ENCODE measurements at places on chromosomes 11 and 22.

- peak; percentile 78 for DNase-seq
These were observed 5.9 kb downstream of the PHOX2A start for GRCh38 chr11:72238040-72238450.

GRCh38 chr11:131849485-131849884 lies 479.1 kb downstream of the NTM start:
- DNase-seq = no peak

GRCh38 chr11:84212468-84213390 lies 926.6 kb upstream of the CCDC90B start:
- DNase-seq = no peak

DNA sequence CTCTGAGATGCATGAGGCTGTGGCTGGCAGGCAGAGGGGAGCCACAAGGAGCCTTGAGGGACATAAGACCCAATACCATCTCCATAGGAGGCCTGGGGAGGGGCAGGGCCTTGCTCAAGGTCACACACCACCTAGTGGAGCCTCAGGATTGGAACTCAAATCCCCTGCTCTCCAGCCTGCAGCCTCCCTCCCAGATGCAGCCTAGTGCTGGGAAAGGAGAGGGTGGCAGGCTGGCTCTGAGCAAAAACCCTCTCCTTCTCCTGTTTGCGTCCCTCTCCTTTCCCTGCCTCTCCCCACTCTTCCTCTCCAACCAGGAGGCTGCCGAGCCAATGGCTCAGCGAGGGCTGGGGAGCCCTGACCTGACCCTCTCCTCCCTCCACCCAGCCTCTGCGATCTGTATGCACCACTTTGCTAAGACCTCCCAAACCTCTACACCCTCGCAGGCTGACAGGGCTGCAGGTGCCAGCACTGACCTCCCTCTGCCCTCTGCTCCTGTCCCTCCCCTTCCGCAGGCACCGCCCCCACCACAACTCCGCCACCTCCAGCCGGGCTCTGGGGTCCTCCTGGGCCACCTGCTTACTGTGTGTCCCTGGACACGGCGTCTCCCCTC lies 14.7 kb downstream of the IGLL1 start:
- peak; percentile 58 for DNase-seq

DNA sequence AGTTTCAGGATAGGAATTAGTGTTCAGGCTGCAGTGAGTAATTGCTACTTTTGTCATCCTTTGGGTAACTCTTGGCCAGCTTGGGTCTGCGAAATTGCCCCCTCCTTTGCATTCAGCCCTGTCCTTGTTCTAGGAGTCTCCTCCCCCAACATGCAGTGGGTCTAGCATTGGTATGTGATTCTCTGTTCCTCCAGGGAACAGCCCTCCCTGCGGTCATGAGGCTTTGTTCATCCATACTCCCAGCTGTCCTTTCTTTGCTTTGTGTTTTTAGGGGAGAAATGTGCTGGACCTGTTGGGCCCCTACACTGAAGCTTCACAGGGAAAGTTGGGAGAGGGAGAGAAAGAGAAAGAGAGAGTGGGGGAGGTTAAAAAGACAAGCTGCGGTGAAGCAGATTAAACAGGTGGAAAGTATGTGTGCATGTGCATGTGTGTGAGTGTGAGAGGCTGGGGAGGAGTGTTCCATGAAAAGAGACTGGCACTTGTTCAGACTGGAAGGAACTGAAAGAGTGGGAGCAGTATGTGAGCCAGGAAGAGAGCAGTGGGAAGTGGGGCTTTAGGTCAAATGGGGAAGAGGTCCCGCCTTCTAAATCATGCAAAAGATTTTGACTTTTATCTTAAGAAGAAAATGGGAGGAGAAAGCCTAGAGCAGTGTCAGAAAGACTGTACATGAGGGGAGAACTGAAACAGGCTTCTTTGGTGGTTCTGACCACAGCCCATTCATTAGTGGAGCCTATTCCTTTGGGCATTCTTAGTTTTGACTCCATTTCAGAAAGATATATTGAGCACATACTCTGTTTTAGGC lies 17.9 kb upstream of the SESN3 start:
- DNase-seq = no peak

DNA sequence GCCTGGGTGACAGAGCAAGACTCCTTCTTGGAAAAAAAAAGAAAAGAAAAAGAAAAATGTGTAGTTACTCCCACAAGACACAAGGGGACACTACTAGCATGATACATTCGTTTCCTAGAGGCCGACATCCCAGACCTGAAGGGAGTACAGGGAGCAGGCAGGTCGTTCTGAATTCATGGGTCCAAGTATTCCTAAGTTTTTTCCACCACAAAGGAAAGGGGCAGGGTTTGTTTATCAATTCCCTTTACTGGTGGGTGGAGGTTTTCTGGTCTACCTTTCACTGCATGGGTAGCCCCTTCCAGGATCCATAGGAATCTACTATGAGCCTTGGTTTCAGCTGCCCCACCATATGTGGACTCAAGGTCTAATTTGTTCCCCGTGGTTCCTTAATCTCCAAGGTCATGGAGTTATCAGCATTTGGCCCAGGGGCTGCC lies 11.8 kb downstream of the TIGD3 start:
- DNase-seq = no peak

GRCh38 chr11:96794152-96794551 lies 404.3 kb downstream of the JRKL start:
- no peak for DNase-seq

DNA sequence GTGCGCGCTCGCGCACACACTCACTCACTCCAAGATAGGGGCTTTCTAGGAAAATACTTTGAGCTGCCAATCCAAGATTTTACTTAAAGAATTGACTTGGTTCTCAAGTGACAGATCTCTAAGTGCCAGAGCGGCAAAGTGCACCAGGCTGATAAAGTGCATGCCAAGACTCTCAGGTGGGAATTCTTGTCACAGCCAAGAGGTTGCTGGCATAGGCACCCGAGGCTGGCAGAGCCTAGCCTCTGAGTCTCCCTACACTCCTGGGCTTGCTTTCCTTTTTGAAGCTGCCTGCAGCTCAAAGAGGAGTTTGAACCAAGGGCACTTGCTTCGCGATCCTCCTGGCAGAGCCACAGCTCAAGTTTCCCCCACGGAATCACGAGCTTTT lies 2.5 kb upstream of the ADM start:
- no peak for DNase-seq

DNA sequence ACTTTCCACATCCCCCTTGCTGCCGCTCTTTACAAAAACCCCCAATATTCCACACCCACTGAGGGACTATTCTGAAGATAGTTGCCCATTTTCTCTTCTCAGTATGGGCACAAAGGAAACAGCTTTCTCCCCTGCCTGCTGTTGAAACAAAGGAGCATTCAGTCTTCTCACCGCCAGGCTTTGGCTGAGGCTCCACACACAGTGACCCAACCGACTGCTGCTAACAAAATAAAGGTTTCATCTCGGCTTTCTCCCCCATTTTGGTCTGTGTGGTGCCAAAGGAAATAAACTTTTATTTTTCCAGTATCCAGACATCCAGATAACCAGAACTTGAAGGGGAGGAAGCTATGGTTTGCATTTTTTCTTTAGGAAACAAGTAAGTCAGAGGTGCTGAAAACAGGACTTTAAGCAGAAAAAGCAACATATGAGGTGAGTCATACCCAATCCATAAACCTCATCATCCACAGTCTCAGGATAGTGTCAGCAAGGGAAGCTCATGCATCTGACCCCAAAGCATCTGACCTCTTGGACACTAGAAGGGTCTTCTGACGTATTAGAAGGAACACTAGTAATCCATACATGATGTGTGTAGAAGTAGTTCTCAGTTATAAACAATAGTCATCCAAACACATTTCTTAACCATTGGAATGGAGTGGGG lies 6.4 kb downstream of the CLMP start:
- no peak for DNase-seq

DNA sequence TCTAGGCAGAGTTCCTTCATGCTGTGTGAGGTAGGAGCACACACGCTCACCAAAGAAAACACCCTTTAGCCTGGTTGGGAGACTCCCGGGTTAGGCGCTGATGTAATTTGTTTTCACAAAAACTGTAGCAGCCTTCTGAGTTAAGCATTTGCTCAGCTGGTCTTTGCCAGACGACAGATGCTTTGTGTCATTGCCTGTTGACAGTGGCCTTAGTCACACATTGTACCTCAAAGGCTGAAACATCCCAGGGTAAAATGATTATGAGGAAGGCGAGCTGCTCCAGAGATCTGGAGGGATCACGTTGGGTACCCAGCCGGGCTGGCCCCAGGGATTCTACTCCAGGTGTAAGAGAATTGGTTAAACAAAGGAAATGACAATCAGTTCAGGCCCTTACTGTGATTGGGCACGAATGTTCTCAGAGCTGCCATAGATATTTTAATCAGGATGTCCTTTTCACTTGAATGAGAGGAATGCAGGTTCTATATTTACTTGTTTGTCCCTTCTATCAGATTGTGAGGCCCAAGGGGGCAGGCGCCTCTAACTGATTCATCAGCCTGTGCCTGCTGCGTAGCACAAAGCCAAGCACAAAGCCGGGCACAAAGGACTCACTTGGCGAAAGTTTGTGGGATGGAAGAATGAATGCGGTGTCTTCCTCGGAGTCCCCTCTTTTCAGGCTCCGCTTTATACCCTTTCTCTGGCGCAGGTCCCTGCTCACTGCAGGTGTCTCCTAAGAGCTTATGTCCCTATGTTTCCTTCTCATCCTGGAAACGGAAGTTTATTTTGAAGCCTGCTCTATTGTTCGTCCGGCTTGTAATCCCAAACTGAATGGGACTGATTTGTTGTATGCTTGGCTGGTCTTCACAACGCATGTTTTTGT lies 47.1 kb downstream of the ADM start:
- no peak for DNase-seq

DNA sequence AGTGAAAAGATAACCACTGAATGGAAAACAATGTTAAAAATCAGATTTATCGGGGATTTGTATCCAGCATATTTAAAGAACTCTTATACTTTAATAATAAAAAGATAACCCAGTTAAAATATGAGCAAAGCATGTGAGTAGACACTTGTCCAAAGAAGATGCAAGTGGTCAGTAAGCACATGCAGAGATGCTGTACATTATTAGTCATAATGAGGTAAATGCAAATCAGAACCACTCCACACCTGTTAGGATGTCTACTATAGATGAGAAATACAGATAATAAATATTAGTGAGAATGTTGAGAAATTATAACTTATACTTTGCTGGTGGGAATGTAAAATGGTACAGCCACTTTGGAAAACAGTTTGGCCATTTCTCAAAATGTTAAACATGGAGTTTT lies 28.0 kb downstream of the QSER1 start:
- no peak for DNase-seq

DNA sequence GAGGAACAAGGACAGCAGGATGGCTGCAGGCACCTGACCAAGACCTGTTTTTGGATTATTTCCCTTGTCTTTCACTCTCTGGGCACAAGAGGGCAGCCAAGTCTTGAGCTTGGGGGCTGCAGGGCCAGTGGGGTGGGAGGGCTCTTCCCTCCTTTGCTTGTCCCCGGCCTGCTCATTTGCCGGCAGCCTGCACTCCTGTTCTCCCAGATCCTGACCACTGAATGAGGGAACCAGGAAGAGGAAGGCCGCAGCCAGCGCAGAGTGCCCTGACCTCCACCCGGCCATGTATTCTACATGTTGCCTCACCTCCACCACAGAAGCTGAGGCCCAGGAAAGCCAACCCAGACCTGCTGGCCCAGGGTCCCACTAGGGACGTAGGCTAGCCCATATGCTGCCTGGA lies 15.5 kb upstream of the NNMT start:
- DNase-seq = no peak

DNA sequence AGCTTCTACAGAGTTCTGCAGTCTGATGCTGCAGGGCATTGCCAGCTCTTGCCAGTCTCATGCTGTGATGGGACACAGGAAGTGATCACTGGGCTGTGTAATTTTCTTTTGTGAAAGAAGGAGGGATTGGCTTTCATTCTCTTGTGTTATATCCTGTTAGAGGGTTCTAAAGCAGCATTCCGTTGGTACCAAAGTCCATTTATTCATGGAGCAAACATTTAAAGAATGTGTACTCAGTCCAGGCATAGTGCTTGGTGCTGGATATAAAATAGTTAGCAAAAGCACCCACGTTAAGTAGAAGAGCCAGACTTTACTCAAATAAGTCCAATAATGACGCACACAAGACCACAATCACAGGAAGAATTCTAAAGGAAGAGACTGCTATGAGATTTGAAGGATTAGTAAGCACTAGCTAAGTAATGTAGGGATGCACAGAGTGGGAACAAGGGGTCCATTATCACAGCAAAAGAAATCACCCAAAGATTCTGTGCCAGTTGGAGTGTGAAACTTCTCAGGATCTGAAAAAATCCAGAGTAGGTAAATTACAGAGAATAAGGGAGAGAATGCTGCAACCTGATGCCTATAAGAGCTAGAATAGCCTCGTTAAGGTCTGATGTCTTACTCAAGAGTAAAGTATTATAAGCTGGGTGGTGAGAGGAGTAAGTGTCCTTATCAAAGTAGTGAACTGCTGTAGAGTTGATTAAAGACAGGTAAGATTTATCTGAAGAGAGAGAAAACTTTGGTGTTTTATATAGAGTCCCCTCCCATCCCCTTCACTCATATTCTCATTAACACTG lies 728.3 kb downstream of the METTL15 start:
- no peak for DNase-seq

DNA sequence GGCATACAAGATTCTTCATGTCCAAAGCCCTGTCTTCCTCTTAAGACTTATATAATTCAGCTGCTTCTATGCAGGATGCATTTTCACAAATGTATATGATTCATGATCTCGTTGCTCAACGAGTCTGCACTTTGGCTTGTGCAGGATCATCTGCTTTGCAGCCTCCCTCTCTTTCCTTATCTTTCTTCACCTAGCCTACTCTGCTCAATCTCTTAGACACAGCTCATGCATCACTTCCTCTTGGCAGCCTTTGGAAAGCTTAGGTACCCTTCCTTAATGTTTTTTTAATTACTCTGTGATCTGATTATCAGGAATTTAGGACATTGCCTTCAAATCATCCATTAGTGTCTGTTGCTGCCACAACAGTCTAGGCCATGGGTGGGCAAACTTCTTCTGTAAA lies 673.8 kb downstream of the NELL1 start:
- DNase-seq = no peak

All from activated effector memory CD4-positive, alpha-beta T cell treated with anti-CD3 and anti-CD28 coated beads, Interleukin-2, amount 50 U/mL, for 16 hours (primary cell).